ENCODE measurements at places on chromosomes 6 and 20. TPM values are rescaled to one million over a fixed set of nuclear protein-coding genes. Genes with fewer than 3 reads are reported as not detected.

- DNase-seq = no peak
Observed at GRCh38 chr6:105990151-105990550, 96.0 kb upstream of the PRDM1 start.

GRCh38 chr20:62289898-62290297 is 12.9 kb upstream of the ADRM1 start:
- no peak for DNase-seq

DNA sequence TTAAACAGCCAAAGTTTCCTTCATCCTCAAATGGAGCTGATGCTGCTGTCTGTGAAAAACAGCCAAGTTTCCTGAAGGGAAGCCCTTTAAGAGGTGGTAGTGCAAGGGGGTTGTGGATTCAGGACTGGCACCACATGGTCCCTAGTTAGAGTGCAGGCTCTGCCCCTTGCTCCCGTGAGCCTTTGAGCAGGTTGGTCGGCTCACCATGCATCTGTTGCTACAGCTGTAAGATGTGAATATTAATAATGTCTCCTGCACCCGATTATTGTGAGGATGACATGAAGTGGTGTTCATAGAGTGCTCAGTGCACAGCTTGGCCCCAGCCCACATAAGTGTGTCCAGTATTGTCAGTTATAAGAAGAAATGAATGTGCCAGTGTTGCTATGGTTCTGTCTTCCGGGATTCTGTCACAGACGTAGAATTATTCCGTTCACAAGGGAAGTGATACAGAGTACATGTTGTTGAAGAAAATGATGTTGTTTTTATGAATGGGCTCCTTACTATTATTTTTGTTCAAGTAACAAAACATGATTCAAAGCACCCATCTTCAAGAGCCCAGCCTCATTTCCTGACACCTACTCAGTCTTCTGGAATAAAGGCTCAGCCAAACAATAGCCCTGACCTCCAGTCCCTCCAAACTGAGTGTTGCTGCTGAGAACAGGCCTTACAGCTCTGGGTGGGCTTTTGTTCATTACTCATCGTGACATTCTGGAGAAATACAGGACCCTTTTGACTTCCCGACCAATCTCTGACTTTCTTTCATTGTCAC is 2.9 kb upstream of the PKIG start:
- no peak for DNase-seq

GRCh38 chr6:16352258-16352635 is 113.9 kb downstream of the GMPR start:
- no peak for DNase-seq

DNA sequence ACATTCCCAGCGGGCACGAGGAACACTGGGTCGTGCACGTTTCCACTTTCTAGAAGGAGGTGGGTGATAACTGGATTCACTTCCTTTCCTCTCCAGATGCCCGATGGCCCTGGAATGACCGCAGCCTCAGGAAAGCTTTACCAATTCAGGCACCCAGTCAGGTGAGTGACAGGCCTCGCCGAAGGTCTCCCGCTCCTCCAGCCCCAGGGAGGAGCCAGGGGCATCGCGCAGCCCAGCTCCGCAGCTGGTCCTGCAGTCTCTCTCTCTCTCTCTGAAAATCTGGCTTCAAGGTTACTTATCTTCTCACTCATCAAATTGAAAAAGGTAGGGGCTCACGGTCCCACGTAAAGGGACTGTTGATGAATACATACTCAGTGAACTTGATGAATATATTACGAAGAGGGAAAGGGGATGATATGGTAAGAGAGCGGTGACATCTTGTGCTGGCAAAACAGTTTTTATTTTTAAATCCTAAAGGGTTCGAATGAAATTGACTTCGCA is 891 bp downstream of the RIPPLY2 start:
- DNase-seq = no peak

- no peak for DNase-seq
Observed at GRCh38 chr6:20434766-20435165, 33.1 kb downstream of the E2F3 start.

DNA sequence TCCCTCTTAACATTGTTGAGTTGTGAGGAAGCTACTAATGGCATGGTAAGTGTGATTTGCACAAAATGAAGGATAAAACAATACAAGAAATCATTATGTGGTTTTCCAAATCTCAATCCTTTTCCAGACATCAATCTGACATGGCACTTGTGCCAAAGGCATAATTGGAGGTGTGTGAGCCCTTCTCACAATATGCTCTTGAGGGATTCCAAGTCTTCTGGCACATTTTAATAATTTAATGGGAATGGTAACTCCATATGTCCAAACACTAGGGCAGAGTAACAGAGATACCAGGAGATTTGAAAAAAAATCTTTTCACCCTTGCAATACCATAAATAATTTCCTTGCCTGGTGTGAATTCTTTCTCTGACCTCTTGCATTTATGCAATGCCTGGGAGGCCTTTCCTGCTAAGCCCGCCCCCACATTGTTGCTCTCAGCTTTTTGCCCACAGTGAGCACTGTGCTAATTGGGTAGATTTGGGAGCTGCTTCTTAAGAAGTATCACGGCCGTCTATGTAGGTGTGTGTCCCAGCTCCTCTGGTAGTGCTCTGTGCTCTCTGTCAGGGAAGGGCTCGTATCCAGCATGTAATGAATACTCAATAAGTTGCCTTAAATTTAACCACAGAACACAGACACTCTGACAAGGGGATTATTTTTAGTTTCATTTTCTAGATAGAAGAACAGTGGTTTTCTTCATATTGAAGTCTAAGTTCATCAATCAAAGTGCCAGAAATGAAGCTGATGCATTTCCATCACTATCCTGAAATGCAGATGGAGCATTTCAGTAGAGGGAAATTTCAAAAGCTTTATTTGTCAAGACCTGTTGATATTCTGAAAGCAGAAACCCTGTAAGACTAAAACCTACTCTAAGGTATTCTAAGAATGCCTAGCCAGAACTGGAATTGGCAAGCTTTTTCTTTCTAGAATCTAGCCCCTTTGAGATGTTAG is 54.4 kb upstream of the CEP85L start:
- DNase-seq = peak; percentile 53

DNA sequence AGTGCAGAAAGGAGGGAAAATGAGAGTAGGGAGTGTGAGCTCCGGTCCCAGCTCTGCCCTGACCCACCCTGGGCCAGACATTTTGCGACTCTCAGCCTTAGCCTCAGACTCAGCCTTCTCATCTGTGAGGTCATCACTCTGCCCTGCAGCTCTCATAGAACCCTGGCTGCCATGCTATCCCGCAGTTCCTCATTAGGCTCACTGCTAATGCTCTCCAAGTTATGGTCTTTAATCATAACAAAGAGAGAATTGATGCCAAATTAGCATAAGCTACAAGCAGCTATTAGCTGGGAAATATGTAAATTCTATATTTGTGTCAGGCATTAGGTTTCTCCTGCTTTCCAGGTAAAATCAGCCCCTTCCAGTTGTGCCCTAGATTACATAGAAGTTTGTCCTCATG is 46.5 kb upstream of the MLN start:
- DNase-seq = no peak

DNA sequence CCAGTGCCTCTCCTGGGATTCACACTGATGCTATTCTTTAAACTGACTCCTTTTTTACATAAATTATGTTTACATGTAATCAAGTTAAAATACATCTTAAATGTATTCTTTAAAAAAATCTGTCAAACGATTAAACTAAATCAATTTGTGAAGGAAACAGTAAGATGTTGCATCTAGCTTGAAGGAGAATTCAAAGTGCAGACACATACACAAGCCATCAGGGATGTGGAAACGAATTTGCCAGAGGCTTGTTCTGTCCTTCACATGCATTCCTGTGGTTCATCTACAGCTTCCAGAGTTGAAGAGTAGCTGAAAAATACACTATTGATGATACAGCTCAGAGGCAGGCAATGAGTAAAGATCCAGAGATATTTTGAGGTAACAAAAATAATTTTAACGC is 7.3 kb upstream of the BPIFB3 start:
- DNase-seq = no peak

DNA sequence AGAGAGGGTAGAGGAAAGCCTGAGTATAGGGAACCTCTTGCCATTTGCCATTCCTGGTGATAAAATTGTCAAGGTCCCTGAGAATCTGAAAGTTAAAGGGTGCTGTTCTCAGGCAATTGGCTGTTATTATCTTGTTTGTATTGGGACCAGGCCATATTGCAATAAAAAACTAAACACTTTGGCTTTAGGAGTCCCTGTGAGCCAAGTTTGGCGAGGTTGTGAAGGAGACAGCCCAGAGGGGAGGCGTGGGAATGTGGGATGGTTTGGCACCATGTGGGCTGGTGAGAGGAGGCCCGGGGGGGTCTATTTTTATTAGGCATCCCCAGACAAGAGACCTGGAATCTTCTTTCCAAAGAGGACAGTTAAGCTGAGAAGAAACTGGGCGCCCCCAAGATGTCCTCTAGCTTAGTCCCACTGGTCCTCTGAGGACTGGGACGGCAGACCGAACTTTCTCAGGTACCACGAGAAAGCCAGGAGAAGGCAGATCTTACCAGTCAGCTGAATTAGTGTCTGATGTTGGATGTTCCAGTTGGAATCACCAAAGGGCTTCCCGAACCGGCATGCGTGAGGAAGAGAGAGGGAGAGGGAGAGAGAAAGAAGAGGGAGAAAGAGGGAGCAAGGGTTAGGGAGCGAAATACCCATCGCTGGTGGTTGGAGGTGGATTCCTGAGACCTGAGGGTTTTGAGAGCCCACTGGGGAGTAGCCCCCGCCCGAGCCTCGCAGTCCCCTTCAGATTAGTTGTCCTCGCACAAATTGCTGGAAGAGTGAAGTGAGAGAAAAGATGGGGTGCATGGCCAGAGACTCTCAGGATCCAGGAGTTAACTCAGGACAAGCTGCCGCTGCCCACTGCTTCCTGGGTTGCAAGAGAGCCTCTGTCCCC is 24.4 kb downstream of the DYNLT1 start:
- no peak for DNase-seq

DNA sequence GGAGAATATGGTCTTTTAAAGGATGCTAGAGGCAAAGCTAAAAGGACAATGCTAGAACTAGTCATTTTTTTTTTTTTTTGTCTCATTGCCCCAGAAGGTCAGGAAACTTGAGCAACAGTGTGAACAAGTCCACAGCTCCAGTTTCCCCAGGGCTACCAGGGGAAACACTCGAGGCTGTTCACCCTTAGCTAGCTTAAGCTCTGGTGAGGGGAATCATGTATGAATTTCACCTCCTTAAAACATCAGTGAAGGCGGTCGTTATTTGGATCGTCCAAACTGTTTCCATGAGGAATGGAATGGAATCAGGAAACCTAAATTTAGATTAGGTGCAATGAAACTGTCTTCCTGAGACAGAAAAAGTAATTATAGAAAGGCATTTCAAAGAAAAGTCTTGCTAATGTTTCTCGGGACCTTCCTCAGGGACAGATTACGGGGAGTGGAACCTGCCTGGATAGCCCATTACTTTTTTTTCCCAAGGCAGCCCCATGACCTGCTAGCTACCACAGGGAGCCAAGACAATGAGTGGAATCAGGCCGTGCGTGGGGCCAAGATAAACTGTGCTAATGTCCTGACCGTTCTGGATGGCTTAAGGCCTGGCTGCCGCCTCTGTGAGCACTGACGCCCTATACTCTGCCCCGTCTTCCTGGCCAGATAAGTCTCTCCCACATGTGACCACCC is 164.8 kb upstream of the SGK1 start:
- DNase-seq = no peak

GRCh38 chr6:5132731-5133130 is 47.6 kb downstream of the PPP1R3G start:
- DNase-seq = no peak

DNA sequence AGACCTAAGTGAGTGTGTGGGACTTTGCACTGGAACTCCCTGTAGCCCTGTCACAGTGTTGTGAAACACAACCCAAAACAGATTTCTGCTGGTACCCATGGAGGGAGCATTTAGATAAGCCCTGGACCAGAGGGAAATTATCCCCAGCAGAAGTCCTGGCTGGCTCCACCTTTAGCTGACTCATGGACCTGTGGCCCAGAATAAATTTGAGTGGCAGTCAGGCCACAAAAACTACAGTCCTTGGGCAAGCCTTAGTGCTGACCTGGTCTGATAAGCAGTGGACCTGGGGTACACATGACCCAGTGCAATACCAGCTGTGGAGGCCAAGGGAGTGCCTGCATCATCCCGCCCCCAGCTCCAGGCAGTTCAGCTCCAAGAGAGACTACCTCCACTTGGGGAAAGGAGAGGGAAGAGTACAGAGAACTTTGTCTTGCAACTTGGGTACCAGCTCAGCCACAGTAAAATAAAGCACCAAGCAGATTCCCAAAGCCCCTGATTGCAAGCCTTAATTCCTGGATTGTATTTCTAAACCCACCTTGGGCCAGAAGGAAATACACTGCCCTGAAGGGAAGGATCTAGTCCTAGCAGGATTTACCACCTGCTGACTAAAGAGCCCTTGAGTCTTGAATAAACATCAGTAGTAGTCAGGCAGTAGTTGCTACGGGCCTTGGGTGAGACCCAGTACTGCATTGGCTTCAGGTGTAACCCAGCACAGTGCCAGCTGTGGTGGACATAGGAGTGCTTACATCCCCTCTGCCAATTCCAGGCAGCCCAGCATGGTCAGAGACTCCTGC is 140.4 kb upstream of the COL21A1 start:
- no peak for DNase-seq

- no peak for DNase-seq
Observed at GRCh38 chr6:123636782-123637181, at the start of gene TRDN. TSS of gene TRDN (minus strand) at chr6:123636950. CDS start at chr6:123636775, 175 bp downstream.

DNA sequence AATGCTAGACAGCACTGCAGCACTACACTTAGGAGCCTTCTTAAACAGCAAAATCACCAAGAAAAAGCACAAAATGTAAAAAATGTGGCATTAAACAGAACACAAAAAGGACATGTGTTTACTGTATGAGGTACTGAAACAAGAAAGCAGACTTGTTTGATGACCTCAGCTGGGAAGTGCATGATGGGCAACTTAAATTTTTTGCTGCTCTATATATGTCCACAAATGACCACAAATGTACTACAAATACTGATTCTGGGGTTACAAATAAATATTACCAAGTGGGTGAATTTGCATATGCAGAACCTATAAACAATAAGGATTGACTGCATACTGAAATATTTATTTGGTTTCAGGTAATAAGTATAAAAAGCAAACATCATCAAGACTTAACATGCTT is 13.1 kb downstream of the RAB23 start:
- DNase-seq = no peak

- no peak for DNase-seq
Observed at GRCh38 chr6:47672816-47673215, 25.6 kb upstream of the ADGRF4 start.

DNA sequence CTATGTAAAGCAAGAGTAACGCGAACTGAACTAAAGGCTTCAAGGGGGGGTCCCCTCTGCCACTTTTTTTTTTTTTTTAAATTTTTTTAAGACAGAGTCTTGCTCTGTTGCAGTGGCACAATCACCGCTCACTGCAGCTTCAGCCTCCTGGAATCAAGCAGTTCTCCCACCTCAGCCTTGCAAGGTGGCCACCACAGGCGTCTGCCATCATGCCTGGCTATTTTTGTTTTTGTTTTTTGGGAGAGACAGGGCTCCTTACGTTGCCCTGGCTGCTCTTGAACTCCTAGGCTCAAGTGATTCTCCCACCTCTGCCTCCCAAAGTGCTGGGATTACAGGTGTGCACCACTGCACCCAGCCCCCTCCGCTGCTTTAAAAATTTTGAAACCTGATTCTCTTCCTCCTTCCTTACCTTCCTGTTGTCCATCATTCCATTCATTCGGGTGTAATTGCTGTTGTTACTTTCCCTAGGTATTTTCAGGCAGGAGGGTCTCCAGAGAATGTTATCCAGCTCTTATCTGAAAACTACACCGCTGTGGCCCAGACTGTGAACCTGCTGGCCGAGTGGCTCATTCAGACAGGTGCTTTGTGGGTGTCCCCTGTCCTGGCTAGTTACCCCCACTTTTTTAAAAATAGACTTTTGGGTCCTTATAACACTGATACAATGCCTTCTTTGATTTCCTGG is 5.4 kb downstream of the NELFCD start:
- no peak for DNase-seq

ARFGEF2 gene
- 26.9 TPM for total RNA-seq

LZTS3 gene
- 3.3 TPM for total RNA-seq

PROCR gene
- total RNA-seq = 6.4 TPM

ARMC2 gene
- total RNA-seq = 9.7 TPM
